ENCODE measurements at places on chromosomes 2 and 18. TPM values are rescaled to one million over a fixed set of nuclear protein-coding genes. Genes with fewer than 3 reads are reported as not detected.

- no peak for DNase-seq
Observed at GRCh38 chr2:25566694-25567093, 106.7 kb downstream of the DTNB start.

- no peak for DNase-seq
Observed at GRCh38 chr2:33859176-33859575, 260.1 kb upstream of the FAM98A start.

GRCh38 chr2:232085826-232086425, 124.4 kb downstream of the DIS3L2 start:
- DNase-seq, result no peak

DNA sequence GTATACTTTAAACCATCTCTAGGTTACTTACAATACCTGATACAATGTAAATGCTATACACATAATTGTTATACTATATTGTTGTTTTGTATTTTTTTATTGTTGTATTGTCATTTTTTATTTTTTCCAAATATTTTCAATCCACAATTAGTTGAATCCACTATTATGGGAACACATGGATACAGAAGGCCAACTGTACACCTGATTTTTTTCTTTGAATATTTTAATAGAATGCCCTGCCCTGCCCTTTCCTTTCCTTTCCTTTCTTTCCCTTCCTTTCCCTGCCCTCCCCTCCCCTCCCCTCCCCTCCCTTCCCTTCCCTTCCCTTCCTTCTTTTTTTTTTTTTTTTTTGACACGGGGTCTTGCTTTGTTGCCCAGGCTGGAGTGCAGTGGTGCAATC, 120.2 kb downstream of the SLC4A3 start:
- DNase-seq, result no peak

- no peak for DNase-seq
Observed at GRCh38 chr18:31983020-31983419, 35.6 kb upstream of the RNF125 start.

DNA sequence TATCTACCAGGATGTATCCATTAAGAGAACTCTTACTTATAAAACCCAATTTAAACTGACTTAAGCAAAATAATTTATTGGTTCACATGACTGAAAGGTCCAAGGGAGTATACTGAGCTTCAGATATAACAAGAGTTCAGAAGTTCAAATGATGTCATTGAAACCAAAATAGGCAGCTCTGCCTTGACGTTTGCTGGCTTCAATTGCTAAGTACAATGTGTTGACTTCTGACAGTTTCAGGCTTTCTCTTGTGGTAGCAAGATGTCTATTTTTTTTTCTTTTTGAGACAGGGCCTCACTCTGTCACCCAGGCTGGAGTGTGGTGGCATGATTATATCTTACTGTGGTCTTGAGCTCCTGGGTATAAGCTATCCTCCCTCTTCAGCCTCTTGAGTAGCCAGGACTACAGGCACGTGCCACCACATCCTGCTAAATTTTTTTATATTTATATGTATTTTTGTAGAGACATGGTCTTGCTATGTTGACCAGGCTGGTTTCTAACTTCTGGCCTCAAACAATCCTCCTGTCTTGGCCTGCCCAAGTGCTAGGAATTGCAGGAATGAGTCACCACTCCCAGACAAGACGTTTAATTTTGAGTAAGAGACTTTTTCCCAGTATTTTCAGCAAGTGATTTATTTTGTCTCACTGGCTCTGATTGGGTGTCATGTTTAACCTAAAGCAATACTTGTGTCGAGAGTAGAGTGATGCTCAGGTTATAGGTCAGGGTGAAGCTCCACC, 184.8 kb downstream of the NR4A2 start:
- no peak for DNase-seq

DNA sequence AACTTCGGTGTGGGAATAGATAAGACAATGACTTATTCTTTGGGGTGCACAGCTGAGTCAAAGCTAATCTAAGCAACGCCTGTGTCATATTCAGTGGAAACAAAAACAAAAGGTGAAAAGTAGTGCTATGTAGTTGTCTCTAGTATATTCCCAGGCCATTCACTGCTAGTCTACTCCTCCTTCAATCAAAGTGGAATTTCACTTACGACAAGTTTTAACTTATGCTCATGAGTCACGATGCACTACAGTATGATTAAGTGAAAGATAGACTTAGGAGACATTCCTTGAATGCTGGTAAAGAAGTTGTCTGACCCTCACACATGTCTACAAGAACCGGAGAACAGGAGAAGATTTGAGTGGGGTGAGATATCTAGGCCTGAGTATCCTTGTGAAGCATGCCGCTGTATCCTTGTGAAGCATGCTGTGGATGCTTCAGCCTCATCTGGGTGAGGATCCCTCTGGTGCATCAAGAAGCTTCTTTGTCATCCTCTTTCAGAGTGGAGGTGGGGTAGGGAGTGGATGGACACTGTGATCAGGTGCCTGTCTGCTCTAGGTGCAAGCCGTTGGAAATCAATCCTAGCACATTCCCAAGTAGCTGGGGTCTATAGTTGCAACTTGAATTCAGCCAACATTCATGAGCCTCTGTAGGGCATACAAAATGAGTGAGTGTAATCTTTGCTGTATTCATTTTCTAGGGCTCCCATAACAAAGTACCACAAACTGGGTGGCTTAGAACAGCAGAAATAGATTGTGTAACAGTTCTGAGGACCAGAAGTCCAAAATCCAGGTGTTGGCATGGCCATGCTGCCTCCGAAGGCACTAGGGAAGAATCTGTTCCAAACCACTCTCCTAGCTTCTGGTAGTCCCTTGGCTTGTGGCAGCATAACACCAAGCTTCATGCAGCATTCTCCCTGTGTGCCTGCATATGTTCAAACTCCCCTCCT, 173.5 kb upstream of the FN1 start:
- no peak for DNase-seq

GRCh38 chr2:34104601-34105000, 505.5 kb upstream of the FAM98A start:
- no peak for DNase-seq

- DNase-seq, result no peak
Observed at GRCh38 chr2:185689906-185690539, 48.6 kb upstream of the FSIP2 start.

DNA sequence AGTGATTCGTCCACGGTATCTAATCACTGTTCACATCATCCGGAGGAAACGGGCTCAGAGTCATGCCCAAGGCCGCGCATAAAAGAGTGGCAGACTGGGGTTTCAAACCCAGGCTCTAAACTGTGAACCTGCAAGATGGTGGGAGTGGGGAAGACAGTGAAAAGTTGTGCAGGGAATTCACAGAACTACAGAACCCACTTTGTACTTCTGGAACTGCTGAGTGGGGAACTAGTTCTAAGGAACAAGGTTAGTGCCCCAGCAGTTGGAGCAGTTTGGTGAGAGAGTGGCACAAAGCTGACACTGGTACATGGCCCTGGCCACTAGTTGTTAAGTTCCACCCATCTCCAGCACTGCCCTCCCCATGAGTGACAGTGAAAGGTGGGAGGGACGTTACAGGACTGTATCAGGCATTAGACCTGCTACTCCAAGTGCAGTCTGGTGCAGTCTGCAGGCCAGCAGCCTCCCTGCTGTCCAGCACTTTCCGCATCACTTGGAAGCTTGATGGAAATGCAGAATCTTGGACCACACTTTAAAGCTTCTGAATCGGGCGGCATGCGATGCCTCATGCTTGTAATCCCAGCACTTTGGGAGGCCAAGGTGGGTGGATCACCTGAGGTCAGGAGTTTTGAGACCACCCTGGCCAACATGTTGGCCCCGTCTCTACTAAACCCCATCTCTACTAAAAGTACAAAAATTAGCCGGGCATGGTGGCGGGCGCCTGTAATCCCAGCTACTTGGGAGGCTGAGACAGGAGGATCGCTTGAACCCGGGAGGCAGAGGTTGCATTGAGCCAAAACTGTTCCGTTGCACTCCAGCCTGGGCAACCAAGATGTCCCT, 47.3 kb downstream of the C2orf42 start:
- no peak for DNase-seq

DNA sequence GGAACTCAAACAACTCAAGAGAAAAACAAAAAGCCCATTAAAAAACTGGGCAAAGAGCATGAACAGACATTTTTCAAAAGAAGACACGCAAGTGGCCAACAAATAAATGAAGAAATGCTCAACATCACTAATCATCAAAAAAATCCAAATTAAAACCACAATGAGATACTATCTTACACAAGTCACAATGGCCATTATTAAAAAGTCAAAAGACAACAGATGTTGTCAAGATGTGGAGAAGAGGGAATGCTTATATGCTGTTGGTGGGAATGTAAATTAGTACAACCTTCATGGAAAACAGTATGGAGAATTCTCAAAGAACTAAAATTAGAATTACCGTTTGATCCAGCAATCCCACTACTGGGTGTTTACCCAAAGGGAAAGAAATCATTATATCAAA, 15.1 kb downstream of the LMAN1 start:
- DNase-seq, result no peak

DNA sequence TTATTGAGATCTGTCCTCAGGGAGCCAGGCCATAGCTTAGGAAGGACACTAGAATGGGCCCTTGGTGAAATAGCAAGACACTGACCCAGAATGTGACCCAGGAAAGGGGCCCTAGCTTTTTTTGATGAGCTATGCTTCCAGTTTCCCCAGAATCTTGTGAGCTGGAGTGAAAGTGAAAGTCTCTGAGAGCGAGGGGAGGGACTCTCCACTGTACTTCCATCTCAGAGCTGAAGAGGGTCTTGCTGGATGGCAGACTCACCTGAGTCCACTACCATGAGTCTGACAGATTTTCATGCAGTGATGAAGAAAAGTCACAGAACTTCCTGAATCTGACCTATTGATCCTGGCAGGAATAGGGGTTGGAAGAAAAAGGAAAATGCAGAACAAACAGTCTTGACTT, 3.1 kb downstream of the ARHGAP25 start:
- DNase-seq, result peak; percentile 45

- DNase-seq, result no peak
Observed at GRCh38 chr18:67862069-67862468, 345.5 kb upstream of the DSEL start.

GRCh38 chr18:50218432-50219197, 23.7 kb upstream of the MYO5B start:
- peak; percentile 10 for DNase-seq

DNA sequence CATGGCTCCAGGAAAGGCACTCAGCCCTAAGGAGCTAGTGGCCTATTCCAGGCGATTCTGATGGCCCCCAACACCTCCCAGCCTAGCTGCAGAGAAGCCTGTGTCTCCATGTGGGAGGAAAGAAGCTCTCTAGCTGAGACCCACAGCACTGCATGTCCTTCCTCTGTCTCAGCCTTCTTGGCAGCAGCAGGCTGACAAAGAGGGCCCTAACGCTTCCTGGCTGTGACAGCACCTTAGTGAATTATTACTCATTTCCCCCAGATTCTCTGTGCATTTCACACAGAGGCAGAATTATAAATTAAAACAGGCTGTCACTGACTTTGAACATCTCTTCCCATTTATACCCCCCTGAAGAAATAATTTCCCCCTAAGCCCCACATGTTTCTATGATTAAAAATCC, 206.8 kb downstream of the CLIP4 start:
- DNase-seq, result no peak

DNA sequence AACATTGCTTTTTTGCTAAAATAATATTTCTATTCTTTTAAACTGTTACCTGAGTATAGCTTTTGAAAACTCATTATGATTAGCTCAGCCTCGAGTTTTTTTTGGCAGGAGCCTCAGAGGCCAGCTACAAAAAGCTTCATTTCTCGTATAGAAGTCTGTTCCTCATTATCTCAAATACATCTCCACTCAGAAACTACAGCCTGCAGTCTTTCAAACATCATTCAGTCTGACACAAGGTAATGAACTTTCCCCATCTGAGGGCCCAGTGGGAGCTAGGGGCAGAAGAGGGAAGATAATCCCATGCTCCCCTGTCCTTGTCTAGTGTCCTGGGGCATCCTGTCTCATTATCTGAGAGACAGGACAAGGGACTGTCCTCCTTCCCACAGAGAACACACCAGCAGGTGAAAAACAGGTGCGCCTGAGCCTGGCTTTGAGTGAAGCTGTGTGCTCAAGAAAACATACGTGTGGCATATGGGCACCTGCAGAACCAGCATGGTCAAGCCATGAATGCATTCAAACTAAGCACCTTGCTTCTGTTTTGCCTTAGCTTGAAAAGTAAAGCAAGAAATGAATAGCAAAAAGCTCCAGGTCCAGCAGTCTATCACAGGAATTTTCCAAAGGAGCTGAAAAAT, 247.5 kb downstream of the MREG start:
- no peak for DNase-seq

GRCh38 chr2:1461507-1462390, 48.5 kb downstream of the TPO start:
- no peak for DNase-seq

- DNase-seq, result no peak
Observed at GRCh38 chr18:54794823-54795222, 33.5 kb upstream of the RAB27B start.

DNA sequence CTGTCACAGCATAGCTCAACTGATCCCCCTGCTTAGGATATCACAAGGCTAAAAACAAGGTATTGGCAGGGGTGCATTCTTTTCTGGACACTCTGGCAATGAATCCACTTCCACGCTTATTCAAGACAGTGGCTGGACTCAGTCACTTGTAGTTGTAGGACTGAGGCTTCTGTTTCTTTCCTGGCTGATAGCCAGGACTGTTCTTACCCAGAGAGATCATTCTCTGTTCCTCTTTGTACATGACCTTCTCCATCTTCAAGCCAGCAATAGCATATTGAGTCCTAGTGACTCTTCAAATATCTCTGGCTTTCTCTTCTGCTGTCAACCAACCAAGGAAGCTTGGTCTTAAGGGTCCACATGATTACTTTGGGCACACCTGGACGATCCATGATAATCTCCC, 241.3 kb downstream of the RBM43 start:
- DNase-seq, result no peak

GRCh38 chr18:35661483-35662146, 80.1 kb downstream of the GALNT1 start:
- no peak for DNase-seq

GCKR gene
- not detected for total RNA-seq

MOCOS gene
- total RNA-seq, result 0.16 TPM

RAB17 gene
- not detected for total RNA-seq

SETBP1 gene
- total RNA-seq, result 27.4 TPM

TTR gene
- not detected for total RNA-seq

IL1RN gene
- 15.9 TPM for total RNA-seq

TEX261 gene
- 67.9 TPM for total RNA-seq

EVA1A gene
- not detected for total RNA-seq
